ENCODE measurements at places on chromosomes 7 and 10.

DNA sequence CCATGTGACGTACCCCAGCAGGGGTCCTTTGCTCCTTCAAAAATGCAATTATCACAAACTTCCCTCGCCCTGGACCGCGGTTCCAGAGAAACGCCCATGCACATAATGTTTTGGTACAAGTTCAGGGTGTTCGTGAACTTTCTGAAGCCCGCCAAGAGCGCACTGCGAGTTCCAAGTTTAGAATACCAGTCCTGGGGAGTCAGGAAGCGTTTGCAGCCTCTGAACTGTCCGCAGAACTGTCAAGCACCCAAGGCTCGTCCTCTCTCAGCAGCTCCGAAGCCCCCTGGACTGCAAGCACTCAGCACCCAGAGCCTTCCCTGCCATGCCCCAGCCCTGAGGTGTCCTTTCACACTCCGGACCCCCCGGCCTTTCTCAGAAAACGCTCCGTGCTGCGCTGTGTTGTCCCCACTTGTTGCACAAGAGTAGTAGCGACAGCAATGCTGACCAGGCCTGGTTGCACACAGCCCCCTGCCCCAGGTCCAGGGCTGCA, 30.3 kb downstream of the CALML3 start:
- no peak for DNase-seq

DNA sequence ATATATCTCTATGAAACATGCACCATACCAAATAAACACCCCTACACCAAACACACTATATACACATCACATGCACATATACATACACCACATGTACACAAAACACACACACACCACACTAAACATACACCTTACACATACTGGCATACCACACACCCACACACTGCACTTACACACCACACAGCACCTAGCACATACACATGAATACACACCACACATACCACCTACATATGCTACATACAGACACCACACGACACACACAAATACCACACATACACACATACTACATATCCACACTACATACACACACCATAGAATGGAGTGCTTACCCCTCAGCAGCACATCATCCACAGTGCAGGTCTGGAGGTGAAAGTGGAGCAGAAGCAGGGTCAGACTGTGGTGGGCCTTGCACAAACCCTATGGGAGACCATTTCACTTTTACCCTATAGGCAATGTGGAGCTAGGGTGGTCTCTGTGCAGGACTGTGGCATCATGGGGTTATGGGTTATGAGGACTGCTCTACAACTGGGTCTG, 64.6 kb downstream of the WDFY4 start:
- no peak for DNase-seq

DNA sequence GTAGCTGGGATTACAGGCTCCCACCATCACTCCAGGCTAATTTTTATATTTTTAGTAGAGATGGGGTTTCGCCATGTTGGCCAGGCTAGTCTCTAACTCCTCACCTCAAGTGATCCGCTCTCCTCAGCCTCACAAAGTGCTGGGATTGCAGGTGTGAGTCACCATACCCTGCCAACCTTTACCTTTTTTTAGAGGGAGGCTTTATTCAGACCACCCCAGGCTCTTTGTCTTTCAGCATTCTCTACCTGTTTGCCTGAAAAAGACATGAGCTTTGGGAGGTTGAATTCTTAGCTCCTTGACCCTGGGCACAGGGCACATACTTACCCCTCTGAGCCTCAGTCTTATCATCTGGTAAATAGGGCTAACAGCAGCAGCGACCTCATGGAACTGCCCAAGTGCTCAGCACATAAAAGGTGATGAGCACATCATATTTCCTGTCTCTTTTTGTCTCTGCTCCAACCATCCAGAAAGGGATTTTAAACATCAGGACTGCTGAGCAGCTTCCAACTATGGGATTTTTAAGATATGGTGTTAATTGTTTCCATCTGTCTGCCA, 17.0 kb downstream of the FRMPD2 start:
- no peak for DNase-seq

DNA sequence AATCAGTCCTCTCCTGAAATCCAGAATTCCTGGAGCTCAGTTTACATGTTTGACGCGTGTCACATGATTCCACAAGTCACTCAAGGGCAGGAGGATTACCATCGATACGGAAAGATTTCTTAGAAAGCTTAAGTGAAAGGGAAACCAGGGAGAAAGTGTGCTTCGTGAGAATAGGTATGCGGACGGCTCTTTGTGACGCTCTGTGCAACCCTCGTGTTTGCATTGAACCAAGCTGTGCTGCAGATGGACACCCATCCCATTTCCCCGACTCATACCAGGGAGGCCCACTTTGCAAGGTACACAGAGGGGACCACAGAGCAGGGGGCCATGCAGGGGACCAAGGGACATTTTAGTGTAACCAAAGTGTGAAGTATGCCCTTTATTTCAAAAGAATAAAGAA, 43.2 kb downstream of the IKZF1 start:
- no peak for DNase-seq

GRCh38 chr10:36519909-36520308, 605.5 kb upstream of the ANKRD30A start:
- no peak for DNase-seq

GRCh38 chr7:87564296-87564963, 36.3 kb downstream of the ABCB1 start:
- no peak for DNase-seq

DNA sequence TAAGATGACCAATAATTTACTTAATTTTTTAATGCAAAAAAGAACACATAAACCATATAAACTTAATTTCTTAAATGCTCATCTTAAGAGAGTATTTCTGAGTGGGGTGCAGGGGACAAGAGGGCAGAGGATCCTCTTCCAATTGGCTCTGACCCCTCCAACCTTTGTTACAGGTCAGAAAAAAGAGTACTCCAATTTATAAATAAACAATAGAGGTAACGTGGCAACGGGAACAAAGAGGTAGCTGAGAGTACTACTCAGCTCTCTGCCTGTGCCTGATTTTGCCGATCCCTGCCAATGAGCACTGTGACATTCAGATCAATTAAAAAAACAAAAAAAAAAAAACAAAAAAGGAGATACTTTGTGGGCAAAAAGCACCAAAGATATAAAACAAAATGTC, 307.9 kb downstream of the PARD3 start:
- DNase-seq: no peak

DNA sequence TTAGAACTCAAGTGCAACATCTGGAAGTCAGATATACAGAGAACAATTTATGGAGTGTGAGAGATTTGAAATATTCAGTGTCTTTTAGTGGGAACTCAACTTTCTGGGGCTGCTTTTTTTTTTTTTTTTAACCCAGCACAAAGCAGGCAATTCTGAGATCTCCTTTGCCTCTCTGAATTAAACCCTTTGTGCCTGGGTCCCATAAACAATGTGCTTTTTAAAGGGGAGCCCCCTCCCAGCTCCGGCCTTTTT, 146.8 kb downstream of the CELF2 start:
- no peak for DNase-seq

DNA sequence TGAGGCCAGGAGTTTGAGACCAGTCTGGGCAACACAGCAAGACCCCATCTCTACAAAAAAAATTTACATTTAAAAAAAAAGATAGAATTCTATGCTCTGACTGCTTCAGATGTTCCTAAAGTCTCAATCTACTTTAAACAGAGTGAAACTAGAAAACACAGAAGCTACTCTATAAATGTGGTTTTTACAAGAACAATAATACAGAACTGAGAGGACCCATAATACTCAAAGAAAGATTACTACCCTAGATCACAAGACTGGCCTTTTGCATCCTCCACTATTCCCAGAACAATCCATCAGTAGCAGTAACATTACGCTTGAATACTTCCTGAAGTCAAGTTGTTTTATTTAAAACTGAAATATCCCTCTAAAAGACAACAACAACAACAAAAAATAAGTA, 119.4 kb downstream of the ZFAND4 start:
- no peak for DNase-seq

DNA sequence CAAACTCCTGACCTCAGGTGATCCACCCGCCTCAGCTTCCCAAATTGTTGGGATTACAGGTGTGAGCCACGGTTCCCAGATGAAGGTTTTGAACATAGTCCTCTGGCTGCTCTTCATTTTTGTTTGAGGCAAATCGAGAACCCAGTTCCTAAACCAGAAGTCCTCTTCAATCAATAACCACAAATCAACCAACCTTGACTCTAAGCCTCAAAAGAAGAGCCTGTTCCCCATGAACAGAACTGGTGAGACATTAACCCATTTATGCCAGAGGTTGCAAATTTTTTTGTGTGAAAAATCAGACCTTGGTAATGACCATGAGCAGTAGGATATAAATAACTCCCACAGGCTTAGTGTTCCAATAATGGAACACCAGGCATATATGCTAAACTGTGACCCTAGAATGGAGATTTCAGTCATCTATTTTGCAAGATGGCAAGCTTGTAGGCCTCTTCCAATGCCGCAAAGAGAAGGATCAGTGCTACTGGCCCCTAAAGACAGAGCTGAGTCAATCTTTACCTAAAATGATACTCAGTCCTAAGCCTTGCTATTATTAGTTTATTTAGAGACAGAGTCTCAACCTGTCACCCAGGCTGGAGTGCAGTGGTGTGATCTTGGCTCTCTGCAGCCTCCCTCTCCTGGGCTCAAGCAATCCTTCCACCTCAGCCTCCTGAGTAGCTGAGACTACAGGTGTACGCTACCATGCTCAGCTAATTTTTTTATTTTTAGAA, 15.9 kb downstream of the KPNA7 start:
- DNase-seq: no peak

GRCh38 chr10:58514111-58514770, 1.6 kb downstream of the BICC1 start:
- no peak for DNase-seq

DNA sequence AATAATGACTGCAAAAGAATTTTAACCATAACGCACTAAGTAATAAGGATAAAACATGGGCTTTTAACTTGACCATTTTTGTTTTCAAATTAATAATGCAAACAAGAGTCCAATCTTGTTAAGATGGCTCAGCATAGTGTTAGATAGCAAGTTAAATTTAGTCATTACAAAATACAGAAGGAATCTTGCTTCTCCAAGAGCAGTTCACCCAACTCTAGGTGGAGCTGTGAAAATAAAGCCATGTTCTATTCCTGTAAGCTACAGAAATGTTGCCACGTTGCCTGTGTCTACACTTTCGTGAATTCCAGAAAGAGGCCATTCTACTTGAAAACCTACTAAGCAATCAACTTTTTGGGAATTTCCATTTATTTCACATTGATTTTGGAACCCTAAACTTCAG, 191.9 kb downstream of the SFMBT2 start:
- DNase-seq: no peak

DNA sequence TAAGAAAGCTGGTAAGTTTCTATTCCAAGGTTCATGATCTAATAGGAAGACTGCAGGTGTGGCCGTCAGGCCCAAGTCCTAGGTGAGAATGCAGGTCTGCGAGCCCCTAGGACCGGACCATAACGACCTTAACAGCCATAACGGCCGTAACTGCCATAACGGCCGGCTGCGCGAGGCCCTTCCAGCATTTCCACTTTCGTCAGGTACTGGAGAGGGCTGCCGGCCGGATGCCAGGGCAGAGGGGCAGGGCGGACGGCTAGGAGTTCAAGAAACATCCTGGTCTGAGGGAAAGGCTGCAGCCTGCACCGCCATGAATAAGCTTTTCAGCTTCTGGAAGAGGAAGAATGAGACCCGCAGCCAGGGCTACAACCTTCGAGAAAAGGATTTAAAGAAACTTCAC, at the start of gene ANKRD7:
Gene ANKRD7 (plus strand): TSS at position 184 of the 400 bp plus-strand sequence. CDS start 127 bp downstream, at position 311.
- no peak for DNase-seq

GRCh38 chr10:49058463-49059255, 56.7 kb downstream of the VSTM4 start:
- no peak for DNase-seq

- DNase-seq: no peak
These were observed 40.5 kb downstream of the AOAH start for GRCh38 chr7:36683695-36684357.

DNA sequence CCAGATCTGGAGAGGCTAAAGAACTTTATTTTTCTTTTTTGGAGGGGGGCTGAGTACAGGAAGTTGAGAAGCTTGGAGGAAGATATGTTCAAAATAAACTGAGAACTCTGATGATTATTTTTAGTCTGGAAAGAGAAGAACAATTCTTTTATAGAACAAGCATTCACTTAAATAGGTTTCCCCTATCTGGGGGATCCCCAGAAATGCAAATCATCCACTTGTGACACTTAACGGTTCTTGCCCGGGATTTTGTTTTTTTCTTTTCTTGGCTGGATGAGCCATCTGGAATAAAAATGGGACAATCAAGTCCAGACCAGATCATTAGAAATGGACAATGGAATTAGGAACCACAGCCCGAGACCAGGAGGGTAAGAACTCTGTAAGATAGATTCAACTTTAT, 95.9 kb upstream of the EGR2 start:
- DNase-seq: no peak

- DNase-seq: no peak
These were observed 63.4 kb upstream of the AQP1 start for GRCh38 chr7:30848121-30848855.
